ENCODE measurements at places on chromosomes 5 and 9. TPM values are rescaled to one million over a fixed set of nuclear protein-coding genes. Genes with fewer than 3 reads are reported as not detected.

Gene FOCAD
- 30.3 TPM for total RNA-seq

Gene PPWD1
- total RNA-seq = 15.7 TPM

Gene OLFM1
- total RNA-seq = 5.4 TPM

DNA sequence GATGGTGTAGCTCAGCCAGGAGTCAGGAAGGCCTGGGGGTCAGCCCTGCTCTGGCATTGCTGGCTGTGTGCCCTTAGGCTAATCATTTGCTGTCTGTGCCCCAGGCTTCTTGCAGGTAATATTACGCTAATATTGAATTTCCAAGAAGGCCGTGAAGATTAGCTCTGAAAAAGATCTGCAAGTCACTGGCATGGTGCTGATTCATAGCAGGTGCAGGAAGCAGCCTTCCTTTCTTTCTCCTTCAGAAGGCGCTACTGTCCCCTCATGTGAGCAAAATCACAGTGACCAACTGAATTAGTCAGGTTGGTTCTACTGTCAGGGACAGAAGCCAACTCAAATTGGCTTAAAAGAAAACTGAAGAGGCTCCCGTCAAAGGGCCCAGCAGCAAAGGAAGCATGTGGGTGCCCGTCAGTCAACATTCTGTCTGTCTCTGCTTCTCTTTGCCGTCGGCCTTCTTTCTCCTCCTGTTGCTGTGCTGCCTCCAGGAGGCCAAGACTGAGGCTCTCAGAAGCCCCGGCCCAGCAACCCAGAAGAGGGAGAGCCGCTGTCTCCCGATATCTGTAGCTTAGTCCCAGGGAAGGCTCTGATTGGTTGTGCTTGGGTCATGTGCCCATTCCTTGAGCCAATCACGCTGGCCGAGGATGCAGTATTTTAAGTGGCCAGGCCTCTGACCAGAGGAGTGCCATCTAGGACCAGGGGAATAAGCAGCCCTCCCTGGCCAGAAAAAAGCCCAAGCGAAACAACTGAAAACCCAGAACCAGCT lies 67.8 kb upstream of the NEURL1B start:
- no peak for DNase-seq

- DNase-seq = no peak
Measured at GRCh38 chr9:128006332-128006996, 25.7 kb upstream of the EEIG1 start.

- no peak for DNase-seq
Measured at GRCh38 chr5:133247881-133248624, 196.2 kb downstream of the HSPA4 start.

- no peak for DNase-seq
Measured at GRCh38 chr9:100602342-100602801, 24.5 kb downstream of the CAVIN4 start.
